MCF 10A (cell line): ENCODE measurements at places on chromosomes 2 and 18. TPM values are rescaled to one million over a fixed set of nuclear protein-coding genes. Genes with fewer than 3 reads are reported as not detected.

DNA sequence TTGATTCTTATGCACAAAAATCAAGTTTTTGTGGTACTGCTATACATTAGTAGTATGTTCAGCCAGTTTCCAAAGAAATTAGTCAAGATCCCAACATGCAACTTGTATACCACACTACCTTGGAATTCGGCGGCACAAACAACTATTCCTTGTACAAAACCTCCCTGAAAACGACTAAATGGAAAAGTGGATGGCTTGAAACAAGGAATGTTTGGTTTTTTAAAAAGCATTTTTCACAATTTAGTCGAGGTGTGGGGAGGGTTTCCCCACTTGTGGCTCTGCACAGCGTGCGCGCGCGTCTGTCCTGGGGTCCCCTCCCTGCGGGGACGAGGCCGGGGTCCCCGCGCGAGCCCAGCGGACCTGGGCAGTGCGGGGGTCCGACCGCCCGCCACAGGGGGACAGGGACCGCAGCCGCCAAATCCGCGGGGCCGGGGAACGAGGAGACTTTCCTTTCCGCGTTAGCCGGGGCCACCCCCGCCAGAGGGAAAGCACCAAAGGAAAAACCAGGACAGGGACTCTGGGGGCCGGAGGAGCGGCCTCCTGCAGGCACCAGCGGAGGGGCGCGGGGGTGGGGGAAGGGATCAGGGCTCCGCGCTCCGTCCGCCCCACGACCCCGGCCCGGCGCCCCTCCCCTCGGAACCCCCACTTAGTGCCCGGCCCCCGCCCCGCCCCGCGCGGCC lies 534 bp upstream of the SOCS6 start:
- H3K27me3 ChIP-seq: no peaks in the 10 kb centered on the region
- H3K36me3 ChIP-seq: peaks cover 7% of the 10 kb centered on the region
- H3K27ac ChIP-seq: peak overlapping the region; percentile 46
- H3K4me3 ChIP-seq: peak overlapping the region; percentile 70
- DNase-seq: peak; percentile 30
- peaks cover 20% of the 10 kb centered on the region for H3K4me1 ChIP-seq

GRCh38 chr2:11687736-11688135 lies 17.7 kb upstream of the NTSR2 start:
- peaks cover 15% of the 10 kb centered on the region for H3K4me1 ChIP-seq
- peak overlapping the region; percentile 70 for H3K4me3 ChIP-seq
- H3K36me3 ChIP-seq: no peaks in the 10 kb centered on the region
- H3K27ac ChIP-seq: peak overlapping the region; percentile 37
- peaks cover 23% of the 10 kb centered on the region for H3K27me3 ChIP-seq
- peak; percentile 53 for DNase-seq

Gene LRRTM4
- total RNA-seq: not detected in 2 replicates

Gene SPP2
- total RNA-seq: not detected in 2 replicates

GRCh38 chr2:179574061-179574519 lies 287.3 kb downstream of the ZNF385B start:
- H3K4me1 ChIP-seq: peaks cover 7% of the 10 kb centered on the region
- H3K4me3 ChIP-seq: no peak overlapping the region
- no peak overlapping the region for H3K27ac ChIP-seq
- H3K27me3 ChIP-seq: no peaks in the 10 kb centered on the region

DNA sequence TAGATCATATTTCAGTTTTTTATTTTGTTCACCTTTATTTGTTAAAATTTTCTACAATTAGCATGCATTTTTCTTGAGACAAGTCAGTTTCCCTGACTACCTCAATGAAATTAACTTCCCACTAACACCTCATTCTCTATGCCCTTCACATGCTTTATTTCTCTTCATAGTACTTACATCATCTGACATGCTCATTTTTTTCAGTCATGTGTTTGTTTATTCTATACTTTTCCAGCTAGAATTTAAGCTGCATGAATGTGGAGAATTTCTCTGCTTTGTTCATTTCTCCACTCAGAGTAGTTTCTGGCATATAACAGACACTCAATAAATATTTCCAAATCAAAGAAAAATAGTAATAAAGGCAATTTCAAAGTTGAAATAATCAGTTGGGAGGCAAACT lies 78.9 kb upstream of the SCN7A start:
- no peak overlapping the region for H3K4me3 ChIP-seq
- DNase-seq: no peak
- H3K27me3 ChIP-seq: peaks cover 16% of the 10 kb centered on the region

DNA sequence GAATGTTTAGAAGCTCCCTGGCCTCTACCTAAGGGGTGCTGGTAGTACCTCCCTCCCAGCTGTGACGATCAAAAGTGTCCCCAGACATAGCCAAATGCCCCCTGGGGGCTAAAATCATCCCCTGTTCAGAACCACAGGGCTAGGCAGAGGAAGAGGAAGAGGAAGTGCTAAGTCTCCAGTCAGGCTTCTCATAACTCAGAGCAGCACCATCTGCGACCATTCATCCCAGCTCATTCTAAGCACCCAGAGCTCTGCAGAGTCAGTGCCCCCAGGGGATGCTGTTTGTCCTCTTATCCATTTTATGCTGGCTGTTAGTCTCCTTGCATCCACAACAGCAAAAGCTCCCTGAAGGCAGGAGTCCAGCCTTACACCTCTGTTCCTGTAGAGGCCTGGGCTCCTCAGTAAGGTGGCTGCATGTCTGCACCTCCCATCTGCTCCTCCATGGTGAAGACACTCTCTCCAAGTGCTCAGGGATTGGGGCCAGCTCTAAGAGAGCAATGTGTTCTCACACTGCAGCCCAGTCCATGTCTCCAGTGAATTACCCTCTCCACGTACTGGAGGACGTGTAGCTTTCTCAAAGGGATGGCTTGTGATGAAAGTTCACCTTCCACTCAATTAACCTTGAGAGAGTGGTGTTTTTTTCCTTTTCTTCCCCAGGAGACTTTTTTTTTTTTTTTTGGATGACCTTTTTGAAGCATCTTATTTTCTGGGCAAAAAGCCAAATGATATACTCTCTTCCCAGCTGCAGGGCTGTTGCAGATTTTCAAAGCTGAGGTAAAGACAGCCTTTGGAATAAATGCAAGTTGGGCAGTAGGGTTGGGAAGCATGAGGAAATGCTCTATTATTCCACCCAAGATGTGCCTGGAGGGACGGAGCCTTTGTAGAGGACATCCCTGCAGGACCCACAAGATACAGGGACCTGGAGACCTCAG lies 158.9 kb upstream of the SLC14A2 start:
- H3K27me3 ChIP-seq: no peaks in the 10 kb centered on the region
- no peaks in the 10 kb centered on the region for H3K36me3 ChIP-seq
- no peaks in the 10 kb centered on the region for H3K4me1 ChIP-seq
- H3K4me3 ChIP-seq: no peak overlapping the region

DNA sequence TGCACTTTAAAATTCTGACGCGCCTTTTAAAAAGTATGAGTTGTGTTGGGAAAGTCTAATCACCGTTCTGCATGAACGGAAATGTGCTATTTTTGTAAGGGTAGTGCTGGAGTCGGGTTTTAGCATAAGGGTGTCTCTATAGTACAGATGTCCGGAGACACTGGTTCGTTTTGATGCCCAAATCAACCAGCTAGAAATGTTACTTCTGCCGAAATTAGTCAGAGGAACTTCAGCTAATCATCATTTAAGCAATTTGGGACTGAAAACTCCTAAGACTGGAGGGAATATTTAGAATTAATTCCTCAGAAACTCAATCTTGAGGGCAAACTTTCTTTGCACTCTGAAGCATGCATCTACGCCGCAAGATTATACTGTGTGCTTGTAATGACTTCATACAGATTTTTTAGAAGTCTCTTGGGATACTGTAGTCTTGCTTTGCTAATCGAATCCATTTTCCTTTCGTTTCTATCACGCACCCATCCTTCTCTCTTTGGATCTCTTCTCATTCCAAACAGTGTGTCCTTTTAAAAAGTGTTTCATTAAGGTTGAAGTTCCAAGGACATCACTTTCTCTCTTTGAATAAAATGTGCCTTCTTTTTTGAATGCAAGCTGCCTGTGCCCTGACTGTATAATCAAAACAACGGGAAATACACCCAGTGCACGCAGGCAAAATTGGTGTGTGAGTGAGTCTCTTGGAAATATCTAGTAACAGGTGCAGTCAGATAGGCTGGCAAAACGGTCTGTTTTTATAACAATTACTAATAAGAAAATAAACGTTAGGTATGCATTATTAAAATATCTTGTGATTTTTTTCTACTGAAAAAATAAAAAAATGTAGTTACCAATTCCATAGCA lies 270.9 kb upstream of the TCF4 start:
- H3K27ac ChIP-seq: no peak overlapping the region
- no peak overlapping the region for H3K4me3 ChIP-seq
- H3K4me1 ChIP-seq: peaks cover 39% of the 10 kb centered on the region

DNA sequence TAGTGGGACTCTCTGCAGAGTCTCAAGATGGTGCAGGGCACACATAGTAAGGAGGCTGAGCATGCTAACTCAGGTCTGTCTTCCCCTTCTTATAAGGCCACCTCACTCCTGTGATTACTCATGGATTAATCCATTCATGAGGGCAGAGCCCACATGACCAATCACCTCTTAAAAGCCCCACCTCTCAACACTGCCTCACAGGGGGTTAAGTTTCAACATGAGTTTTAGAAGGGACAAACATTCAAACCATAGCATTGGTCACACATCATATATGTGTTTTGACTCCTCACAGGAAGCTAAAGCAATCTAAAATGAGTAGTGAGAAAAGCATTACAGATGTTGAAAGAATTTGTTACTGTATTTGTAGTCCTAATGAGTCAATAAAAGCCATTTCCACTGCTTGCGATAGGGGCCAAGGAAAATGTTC lies 57.5 kb downstream of the DTNA start:
- H3K4me3 ChIP-seq: no peak overlapping the region
- no peaks in the 10 kb centered on the region for H3K4me1 ChIP-seq
- no peaks in the 10 kb centered on the region for H3K36me3 ChIP-seq
- no peak overlapping the region for H3K27ac ChIP-seq
- no peaks in the 10 kb centered on the region for H3K27me3 ChIP-seq

DNA sequence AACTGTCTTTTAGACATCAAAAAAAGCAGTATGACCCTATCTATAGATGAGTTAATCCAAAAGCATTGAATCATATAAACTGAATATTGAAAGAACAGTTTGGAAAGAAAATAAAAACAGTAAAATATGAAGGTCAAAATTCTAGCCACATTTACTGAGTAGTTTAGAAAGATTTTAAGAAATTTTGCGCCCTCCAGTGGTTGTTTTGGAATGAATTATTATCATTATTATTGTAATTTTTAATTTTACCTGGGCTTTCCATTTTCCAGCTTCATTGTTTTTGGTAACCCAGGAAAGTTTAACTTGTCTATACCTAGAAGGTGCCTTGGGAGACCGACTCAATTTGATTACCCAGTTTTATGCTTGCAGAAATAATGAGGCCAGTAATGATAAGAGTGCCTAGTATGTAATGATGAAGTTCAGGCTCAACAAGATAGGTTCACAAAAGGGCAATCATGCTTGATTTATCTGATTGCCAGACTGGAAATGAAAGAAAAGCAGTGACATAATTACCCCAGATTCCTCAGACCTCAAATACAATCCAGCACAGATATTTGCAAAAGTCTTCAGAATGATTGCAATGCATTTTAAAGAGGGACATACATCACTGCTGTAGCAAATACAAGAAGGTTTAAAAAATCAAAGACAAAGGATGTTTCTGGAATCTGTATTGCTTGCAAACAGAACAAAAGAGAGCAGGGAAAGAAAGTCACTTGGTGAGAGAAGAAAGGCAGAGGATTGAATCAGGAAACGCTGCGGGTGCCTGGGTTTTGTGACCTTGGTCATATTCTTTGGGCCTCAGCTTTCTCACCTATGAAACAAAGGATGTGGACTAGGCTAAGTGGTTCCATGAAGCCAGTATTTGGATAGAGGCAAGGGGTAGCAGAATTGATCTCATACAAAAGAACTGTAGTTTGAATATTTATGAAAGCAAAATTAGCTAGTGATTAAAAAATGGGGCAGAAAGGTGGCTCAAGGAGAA lies 153.8 kb downstream of the MAP2 start:
- no peak overlapping the region for H3K27ac ChIP-seq
- no peaks in the 10 kb centered on the region for H3K36me3 ChIP-seq
- peak; percentile 45 for DNase-seq
- no peaks in the 10 kb centered on the region for H3K27me3 ChIP-seq
- no peaks in the 10 kb centered on the region for H3K4me1 ChIP-seq

Gene MAL
- total RNA-seq: not detected in 2 replicates

- H3K27ac ChIP-seq: no peak overlapping the region
- peak; percentile 52 for DNase-seq
- no peak overlapping the region for H3K4me3 ChIP-seq
- H3K4me1 ChIP-seq: peaks cover 6% of the 10 kb centered on the region
- peaks cover 6% of the 10 kb centered on the region for H3K36me3 ChIP-seq
Observed at GRCh38 chr2:147045113-147045512, 799.7 kb upstream of the ACVR2A start.

- no peaks in the 10 kb centered on the region for H3K4me1 ChIP-seq
- no peak for DNase-seq
- H3K4me3 ChIP-seq: no peak overlapping the region
- H3K36me3 ChIP-seq: peaks cover 10% of the 10 kb centered on the region
Observed at GRCh38 chr18:79317703-79318102, 78.0 kb upstream of the NFATC1 start.

GRCh38 chr2:150487537-150488429 lies at the start of gene RND3:
TSS of gene RND3 (minus strand) at chr2:150487667. CDS start at chr2:150487417, 250 bp downstream.
- H3K4me1 ChIP-seq: peaks cover 20% of the 10 kb centered on the region
- peak within 1 kb of the TSS; percentile 97 for H3K27ac ChIP-seq
- DNase-seq: peak; percentile 99

DNA sequence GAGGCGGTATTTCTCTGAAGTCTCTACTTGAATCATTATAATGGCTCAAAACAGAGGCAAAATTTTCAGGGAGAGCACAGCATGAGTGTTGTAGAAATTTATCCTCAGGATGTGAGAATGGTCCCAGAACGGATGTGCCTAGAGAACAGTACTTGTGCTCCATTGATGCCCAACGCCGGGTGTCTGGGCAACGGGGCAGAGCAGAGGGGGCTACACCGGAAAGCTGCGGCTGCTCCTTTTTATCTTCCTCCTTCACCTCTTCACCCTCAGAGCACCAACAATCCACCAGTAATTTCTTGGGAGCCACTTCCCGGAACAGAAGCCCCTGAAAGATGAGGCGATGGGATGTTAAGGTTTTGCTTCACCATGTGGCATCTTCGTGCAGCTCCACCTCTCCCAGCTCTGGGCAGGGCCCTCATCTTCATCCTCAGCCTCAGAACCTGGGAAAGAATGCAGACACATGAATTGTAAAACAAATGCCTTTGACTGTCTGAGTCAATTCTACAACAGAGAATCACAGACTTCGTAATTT lies 71.5 kb downstream of the PTGR3 start:
- peaks cover 24% of the 10 kb centered on the region for H3K27me3 ChIP-seq
- no peak for DNase-seq
- H3K4me1 ChIP-seq: no peaks in the 10 kb centered on the region
- no peak overlapping the region for H3K27ac ChIP-seq

Gene ACKR3
- 0.29 and 0.61 TPM in 2 replicates for total RNA-seq

GRCh38 chr2:233449081-233449901 lies 95.0 kb downstream of the DGKD start:
- H3K27ac ChIP-seq: no peak overlapping the region
- DNase-seq: peak; percentile 30
- no peak overlapping the region for H3K4me3 ChIP-seq
- no peaks in the 10 kb centered on the region for H3K27me3 ChIP-seq

- H3K27me3 ChIP-seq: peaks cover 11% of the 10 kb centered on the region
- peaks cover 5% of the 10 kb centered on the region for H3K36me3 ChIP-seq
- no peak overlapping the region for H3K27ac ChIP-seq
Observed at GRCh38 chr2:175435012-175435411, 253.5 kb upstream of the ATP5MC3 start.
